ENCODE measurements at places on chromosomes 13 and 19.

GRCh38 chr13:76503766-76504165 lies 382.4 kb downstream of the KCTD12 start:
- DNase-seq: no peak

DNA sequence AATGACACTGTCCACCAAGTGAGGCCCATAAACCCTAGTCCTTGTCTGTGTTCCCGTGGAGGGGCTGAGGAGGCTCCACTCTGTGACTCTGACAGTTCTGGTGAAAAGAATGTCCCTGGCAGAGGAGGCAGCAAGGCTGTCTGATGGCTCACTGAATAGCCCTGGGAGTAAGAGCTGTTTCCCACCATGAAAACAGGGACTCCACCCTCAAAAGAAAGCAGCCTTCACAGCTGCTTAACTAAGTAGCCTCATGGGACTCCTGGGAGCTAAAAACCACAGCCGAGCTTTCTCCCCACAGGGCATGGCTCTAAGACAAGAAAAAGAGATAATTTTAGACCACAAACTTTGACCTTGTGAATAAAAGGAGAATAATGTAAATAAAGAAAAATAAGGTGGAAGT lies 135.1 kb upstream of the FRY start:
- DNase-seq: peak; percentile 95

- DNase-seq: no peak
Measured at GRCh38 chr13:50141375-50141975, 126.2 kb downstream of the KCNRG start.

- peak; percentile 73 for DNase-seq
Measured at GRCh38 chr13:40120288-40120687, 464.8 kb downstream of the COG6 start.

- no peak for DNase-seq
Measured at GRCh38 chr13:28468023-28468915, 26.7 kb downstream of the FLT1 start.

DNA sequence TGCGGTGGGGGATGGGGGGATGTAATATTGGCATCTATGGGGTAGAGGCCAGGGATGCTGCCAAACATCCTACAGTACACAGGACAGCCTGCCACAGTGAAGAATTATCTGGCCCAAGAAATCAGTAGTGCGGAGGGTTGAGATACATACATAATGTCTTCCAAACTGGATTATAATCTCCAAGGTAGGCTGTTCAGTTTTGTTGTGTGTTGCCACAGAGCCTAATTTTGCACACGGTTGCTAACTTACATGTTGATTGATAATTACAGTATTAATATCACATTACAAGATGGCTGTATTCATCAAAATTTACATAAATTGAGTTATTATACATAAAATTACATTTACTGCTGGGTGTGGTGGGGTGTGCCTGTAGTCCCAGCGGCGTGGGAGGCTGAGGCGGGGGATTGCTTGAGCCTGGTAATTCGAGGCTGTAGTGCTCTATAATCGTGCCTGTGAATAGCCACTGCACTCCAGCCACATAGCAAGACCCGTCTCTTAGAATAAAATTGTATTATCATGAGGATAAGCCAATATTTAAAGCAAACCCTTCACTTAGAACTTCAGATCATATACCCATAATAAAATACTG lies 8.1 kb downstream of the POMP start:
- no peak for DNase-seq

All from GM23248 (cell line).